ENCODE measurements at places on chromosomes 5 and 9. TPM values are rescaled to one million over a fixed set of nuclear protein-coding genes. Genes with fewer than 3 reads are reported as not detected.
A peak's percentile ranks its signal among the peaks of the same experiment; 100 is the strongest.

MLANA gene
- not detected for total RNA-seq

CBY3 gene
- total RNA-seq, result not detected

C9 gene
- total RNA-seq, result not detected

HEMGN gene
- 1.4 TPM for total RNA-seq

GRCh38 chr9:105879181-105879580 is 184.8 kb downstream of the TMEM38B start:
- no peaks in the 10 kb centered on the region for H3K27me3 ChIP-seq
- no peaks in the 10 kb centered on the region for H3K4me1 ChIP-seq
- DNase-seq, result no peak
- H3K36me3 ChIP-seq, result no peaks in the 10 kb centered on the region

- H3K27ac ChIP-seq, result no peak overlapping the region
- H3K27me3 ChIP-seq, result no peaks in the 10 kb centered on the region
- no peaks in the 10 kb centered on the region for H3K36me3 ChIP-seq
- no peak overlapping the region for H3K4me3 ChIP-seq
- H3K4me1 ChIP-seq, result peaks cover 4% of the 10 kb centered on the region
Measured at GRCh38 chr5:124740071-124740470, 6.4 kb downstream of the ZNF608 start.

GRCh38 chr5:91487420-91487819 is 104.3 kb upstream of the ARRDC3 start:
- no peak overlapping the region for H3K4me3 ChIP-seq
- DNase-seq, result no peak
- H3K27ac ChIP-seq, result no peak overlapping the region
- no peaks in the 10 kb centered on the region for H3K36me3 ChIP-seq
- H3K4me1 ChIP-seq, result no peaks in the 10 kb centered on the region

DNA sequence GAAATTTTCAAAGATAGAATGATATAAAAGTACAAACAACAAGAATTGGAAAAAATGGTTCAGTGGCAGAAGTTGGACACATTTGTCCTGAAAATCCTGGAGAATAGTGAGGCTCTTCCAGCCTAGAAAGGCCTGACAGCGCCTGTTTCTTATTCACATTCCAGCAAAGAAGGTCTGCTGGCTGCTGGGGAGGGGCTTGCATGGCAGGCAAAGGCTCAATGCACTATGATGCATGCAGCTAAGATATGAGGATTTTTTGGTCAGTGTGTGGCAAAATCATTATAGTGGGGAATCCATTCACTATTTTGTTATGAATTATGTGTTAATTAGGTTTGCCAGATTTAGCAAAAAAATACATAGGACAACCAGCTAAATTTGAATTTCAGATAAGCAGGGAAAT is 243.9 kb upstream of the SLC30A5 start:
- H3K4me3 ChIP-seq, result no peak overlapping the region
- H3K27ac ChIP-seq, result no peak overlapping the region
- H3K36me3 ChIP-seq, result no peaks in the 10 kb centered on the region

DNA sequence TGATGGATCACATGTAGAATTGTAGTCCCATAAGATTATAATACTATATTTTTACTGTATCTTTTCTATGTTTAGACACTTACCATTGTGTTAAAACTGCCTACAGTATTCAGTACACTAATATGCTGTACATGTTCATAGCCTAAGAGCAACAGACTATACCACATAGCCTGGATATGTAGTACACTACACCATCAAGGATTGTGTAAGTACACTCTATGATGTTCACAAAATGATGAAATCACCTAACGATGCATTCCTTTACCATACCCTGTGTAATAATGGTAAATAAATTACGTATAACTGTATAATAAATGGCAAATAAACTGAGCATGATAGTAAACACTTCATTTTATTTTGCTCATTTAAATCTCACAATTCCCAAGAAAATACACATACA is 60.3 kb downstream of the RICTOR start:
- no peaks in the 10 kb centered on the region for H3K27me3 ChIP-seq
- no peak overlapping the region for H3K4me3 ChIP-seq
- DNase-seq, result no peak
- no peaks in the 10 kb centered on the region for H3K36me3 ChIP-seq
- H3K4me1 ChIP-seq, result no peaks in the 10 kb centered on the region

DNA sequence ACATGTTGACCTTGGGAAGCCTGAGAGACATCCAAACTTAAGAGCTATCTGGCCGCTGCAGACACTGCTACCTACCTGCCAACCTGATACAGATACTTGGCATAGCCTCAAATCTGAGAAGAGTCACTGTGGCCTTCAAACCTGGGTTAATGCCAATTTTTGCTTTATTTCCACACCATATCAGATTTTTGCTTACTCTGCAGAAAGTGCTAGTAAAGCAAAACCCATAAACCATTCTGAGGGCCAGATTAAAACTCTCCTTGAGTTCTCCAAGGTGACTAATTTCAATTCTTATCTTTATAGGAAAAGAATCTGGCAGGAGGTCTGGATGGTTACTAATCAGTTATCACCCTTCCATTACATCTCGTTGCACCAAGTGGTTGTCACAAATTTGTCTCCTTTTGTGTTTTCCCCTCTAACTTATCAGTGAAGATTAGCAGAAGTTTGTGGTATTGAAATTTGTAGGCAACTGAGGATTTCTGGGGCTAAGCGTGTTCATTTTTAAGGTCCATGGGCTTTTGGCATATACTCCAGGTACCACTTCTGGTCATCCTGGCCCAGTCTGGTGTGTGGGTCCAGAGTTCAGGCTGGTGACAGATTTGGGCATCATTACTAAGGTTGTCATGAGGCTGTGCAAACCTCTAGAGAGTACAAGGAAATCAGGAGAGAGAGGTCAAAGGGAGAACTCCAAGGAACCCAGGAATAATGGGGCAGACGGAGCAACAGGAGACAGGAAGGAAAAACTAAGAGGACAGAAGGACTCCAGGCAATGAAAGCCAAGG is 177.9 kb downstream of the TSSK1B start:
- no peaks in the 10 kb centered on the region for H3K27me3 ChIP-seq
- DNase-seq, result no peak
- H3K4me3 ChIP-seq, result no peak overlapping the region
- H3K27ac ChIP-seq, result no peak overlapping the region

GRCh38 chr9:133976887-133977286 is 15.2 kb downstream of the VAV2 start:
- DNase-seq, result no peak
- H3K27me3 ChIP-seq, result no peaks in the 10 kb centered on the region
- H3K27ac ChIP-seq, result no peak overlapping the region
- H3K36me3 ChIP-seq, result no peaks in the 10 kb centered on the region
- no peaks in the 10 kb centered on the region for H3K4me1 ChIP-seq
- H3K4me3 ChIP-seq, result no peak overlapping the region

GRCh38 chr5:170161069-170161468 is 55.4 kb downstream of the FOXI1 start:
- DNase-seq, result no peak
- no peaks in the 10 kb centered on the region for H3K36me3 ChIP-seq
- H3K27me3 ChIP-seq, result no peaks in the 10 kb centered on the region
- H3K4me3 ChIP-seq, result no peak overlapping the region
- no peaks in the 10 kb centered on the region for H3K4me1 ChIP-seq

DNA sequence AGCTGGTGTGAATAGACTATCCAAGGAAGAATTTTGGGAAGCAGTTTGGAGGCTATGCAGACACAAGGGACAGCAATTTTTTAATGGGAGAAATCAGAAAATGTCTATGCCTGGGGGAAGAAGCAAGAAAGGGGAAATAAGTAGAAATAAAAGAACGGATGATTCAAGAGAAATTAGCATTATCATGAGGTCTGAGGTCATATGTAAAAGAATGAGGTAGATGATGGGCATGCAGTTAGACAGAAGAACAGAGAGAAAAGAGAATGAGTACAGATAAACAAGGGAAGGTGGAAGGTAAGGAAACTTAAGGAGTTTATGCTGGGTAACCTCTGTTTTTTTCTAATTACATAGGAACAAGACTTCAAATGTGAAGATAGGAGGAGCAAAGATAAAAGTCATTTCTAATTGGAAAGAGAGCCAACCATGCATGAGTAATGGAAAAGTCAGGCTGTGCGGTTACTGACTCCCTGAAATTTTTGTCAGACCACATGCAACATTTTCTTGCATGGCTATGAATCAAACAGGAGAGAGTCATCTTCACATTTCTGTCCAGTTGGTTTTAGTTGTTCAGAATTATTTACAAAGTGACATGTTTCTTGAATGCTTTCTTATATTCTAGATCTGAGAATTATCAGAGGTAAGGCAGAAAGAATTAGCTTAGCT is 101.0 kb upstream of the PIK3R1 start:
- DNase-seq, result no peak
- H3K4me3 ChIP-seq, result no peak overlapping the region
- H3K36me3 ChIP-seq, result no peaks in the 10 kb centered on the region
- H3K4me1 ChIP-seq, result no peaks in the 10 kb centered on the region
- no peaks in the 10 kb centered on the region for H3K27me3 ChIP-seq

DNA sequence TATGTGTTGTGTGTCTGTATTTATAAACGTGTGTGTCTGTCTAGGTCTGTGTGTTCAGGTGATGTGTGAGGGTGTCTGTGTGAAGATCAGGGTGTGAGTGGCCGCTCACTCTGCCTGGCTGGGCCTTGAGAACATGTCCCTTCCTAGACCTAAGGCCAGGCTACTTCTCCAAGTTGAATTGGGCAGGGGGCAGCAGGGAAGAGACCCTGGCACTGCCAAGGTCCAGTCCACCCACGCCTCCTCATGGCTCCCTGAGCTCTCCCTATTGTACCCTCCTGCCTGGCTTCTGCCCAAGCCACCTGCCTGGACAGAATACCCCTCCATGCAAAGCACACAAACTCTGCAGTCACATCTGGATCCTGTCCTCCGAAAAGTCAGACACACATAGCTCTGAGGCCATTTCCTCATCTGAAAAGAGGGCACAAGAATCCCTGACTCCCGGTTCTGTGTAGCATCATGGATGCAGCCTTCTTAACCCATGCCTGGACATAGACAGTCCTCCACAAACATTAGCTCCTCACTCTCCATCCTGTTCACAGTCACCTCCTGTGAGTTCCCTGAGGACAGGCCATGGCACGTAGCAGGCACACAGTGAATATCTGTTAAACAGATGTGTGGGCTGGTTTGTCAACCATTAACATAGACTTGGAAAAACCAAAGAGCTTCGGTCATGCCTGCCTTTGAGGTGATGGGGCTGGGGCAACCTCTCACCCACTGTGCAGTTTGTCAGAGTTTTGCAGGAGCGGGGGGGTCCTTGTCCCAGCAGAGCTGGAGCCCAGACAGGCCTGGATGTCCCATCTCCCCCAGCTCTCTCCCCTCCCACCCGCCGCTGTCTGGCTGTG is 167.8 kb upstream of the MVB12B start:
- no peak overlapping the region for H3K4me3 ChIP-seq
- H3K27ac ChIP-seq, result no peak overlapping the region
- no peak for DNase-seq
- no peaks in the 10 kb centered on the region for H3K27me3 ChIP-seq

DNA sequence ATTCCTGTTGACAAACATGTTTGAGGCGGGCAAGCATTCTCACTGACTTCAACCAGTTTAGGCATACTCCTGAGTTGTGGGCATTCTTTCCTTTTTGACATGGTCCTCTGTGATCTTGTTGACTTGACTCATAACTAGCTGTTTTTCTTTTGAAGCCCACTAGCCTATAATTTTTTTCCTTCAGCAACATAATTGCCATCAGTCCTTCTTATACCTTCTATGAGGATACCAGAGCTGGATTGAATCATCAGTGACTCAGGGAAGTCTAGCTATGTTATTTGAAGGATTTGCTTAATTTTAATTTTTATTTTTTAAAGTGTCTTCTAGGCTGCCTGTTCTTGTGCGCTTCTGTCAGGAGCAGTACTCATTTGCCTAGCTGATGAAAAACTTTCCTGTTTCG is 259.5 kb downstream of the NR3C1 start:
- no peak for DNase-seq
- no peaks in the 10 kb centered on the region for H3K27me3 ChIP-seq
- H3K4me1 ChIP-seq, result peaks cover 3% of the 10 kb centered on the region
- no peak overlapping the region for H3K27ac ChIP-seq
- H3K4me3 ChIP-seq, result no peak overlapping the region
- no peaks in the 10 kb centered on the region for H3K36me3 ChIP-seq

DNA sequence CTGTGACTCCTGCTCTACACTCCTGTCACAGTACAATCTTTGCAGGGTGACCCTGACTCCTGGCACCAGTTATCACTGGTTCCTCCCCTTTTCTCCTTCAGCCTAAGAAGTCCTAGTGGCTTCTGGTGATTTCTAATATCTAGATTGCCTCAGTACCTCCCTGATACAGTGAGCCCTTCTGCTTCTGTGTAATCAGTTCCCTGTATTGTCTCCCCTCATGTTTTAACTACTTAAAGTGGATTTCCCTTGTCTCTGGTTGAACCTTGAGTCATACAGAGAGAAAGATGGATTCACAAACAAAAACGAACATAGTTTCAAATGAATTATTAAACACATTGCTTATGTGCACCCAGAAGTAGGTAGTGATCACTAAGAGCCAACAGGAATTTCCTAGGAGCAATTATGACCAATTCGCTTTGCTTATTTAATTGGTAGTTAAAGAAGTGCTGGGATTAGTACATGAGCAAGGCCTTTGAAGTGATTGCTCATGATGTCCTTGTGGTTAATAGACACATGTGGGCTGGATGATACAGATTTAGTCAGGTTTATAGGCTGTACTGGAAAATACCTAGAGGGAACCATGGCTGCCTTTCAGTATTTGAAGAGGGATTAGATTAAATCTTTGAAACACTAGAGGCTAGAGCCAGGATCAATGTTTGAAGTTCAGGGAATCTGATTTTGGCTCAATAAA is 145.8 kb upstream of the MEF2C start:
- no peak overlapping the region for H3K27ac ChIP-seq
- H3K27me3 ChIP-seq, result no peaks in the 10 kb centered on the region
- H3K36me3 ChIP-seq, result no peaks in the 10 kb centered on the region
- no peaks in the 10 kb centered on the region for H3K4me1 ChIP-seq

GRCh38 chr5:143164557-143164956 is 238.9 kb downstream of the NR3C1 start:
- H3K27ac ChIP-seq, result no peak overlapping the region
- DNase-seq, result no peak
- no peak overlapping the region for H3K4me3 ChIP-seq
- no peaks in the 10 kb centered on the region for H3K4me1 ChIP-seq
- no peaks in the 10 kb centered on the region for H3K36me3 ChIP-seq

GRCh38 chr9:117414906-117415331 is at the start of gene ASTN2:
TSS of gene ASTN2 (minus strand) at chr9:117415057. CDS start at chr9:117414938, 119 bp downstream.
- peak; percentile 61 for DNase-seq
- H3K4me3 ChIP-seq, result peak within 1 kb of the TSS; percentile 67
- no peaks in the 10 kb centered on the region for H3K36me3 ChIP-seq
- H3K27me3 ChIP-seq, result no peaks in the 10 kb centered on the region

- H3K36me3 ChIP-seq, result no peaks in the 10 kb centered on the region
- H3K4me3 ChIP-seq, result no peak overlapping the region
- H3K27me3 ChIP-seq, result peaks cover 4% of the 10 kb centered on the region
- no peaks in the 10 kb centered on the region for H3K4me1 ChIP-seq
- H3K27ac ChIP-seq, result no peak overlapping the region
Measured at GRCh38 chr5:483434-484140, 40.6 kb downstream of the EXOC3 start.

All from prostate gland (tissue), 2 donors.